ENCODE measurements at places on chromosomes 11 and 22.

DNA sequence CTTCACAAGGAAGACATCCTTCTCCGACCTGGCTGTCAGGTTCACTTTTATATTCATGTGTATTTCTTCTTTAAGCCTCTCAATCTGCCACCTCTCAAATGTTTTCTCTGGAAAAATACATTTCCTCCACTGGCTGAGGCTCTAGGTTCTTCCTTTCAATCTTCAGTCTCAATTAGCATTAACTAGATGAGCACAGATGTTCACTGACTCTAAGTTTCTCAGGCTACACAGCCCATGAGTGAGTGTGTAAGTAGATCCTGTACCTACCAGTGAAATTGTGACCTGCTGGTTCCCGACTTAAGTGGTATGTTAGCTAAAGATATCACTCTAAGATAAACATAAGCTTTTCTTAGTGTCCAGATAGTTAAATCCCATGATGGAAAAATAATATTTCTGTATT is 206.9 kb downstream of the ADAMTS15 start:
- DNase-seq: no peak

- no peak for DNase-seq
Observed at GRCh38 chr11:1597331-1597993, 632 bp downstream of the KRTAP5-2 start.

- peak; percentile 63 for DNase-seq
Observed at GRCh38 chr11:64854534-64855502, 10.4 kb upstream of the CDC42BPG start.

DNA sequence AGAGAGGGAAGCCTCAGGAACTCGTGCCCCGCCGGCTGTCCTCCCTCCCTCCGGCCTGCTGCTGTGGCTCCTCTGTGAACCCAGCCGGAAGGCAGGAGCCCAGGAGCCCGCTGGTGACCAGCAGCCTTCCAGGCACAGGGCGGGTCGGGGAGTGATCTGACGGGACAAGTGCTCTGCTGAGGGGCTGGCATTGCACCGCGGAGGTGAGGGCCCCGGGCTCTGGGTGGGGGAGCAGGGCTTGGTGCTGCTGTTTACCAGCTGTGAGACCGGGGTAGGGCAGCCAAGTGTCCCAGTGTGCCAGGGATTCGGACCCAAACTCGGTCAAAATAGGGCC is 53.3 kb downstream of the FLRT1 start:
- DNase-seq: no peak

- DNase-seq: no peak
Observed at GRCh38 chr22:22091400-22091878, 108.9 kb upstream of the TOP3B start.
